ENCODE measurements at places on chromosomes 5 and 9. TPM values are rescaled to one million over a fixed set of nuclear protein-coding genes. Genes with fewer than 3 reads are reported as not detected.

ADRB2 gene
- 47.1 TPM for total RNA-seq

TMEM252 gene
- not detected for total RNA-seq

ENTPD8 gene
- not detected for total RNA-seq

GRCh38 chr5:104998169-104998568 lies 1435.6 kb upstream of the NUDT12 start:
- DNase-seq, result no peak

GRCh38 chr5:72248410-72248981 lies 71.5 kb downstream of the MRPS27 start:
- DNase-seq, result no peak

DNA sequence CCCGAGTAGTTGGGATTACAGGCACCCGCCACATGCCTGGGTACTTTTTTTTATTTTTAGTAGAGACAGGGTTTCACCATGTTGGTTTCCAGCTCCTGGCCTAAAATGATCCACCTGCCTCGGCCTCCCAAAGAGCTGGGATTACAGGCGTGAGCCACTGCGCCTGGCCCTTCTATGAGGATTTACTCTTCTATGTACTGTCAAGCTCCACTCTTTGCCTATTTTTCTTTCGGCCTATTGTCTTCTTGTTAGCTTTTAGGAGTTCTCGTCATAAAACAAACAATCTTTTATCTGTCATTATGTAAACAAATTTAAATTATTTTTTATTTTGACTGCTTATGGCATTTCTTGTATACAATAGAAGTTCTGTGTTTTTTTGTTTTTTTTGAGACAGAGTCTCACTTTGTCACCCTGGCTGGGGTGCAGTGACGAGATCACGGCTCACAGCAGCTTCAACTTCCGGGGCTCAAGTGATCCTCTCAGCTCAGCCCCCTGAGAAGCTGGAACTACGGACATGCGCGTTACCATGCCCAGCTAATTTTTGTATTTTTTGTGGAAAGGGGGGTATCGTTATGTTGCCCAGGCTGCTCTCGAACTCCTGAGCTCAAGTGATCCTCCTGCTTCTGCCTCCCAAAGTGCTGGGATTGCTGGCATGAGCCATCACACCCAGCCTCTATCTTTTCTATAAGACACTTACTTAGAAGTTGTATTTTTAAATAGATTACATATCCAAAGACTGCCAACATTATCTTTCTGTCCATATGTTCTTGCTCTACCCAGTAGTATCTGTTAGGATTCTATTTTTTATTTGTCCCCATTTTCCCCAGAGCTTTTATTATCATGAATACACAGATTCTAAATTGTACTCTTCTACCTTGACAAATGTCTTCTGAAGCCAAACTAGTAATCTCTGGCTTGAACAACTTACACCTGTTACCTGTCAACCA lies 29.2 kb downstream of the CSNK1A1 start:
- no peak for DNase-seq

DNA sequence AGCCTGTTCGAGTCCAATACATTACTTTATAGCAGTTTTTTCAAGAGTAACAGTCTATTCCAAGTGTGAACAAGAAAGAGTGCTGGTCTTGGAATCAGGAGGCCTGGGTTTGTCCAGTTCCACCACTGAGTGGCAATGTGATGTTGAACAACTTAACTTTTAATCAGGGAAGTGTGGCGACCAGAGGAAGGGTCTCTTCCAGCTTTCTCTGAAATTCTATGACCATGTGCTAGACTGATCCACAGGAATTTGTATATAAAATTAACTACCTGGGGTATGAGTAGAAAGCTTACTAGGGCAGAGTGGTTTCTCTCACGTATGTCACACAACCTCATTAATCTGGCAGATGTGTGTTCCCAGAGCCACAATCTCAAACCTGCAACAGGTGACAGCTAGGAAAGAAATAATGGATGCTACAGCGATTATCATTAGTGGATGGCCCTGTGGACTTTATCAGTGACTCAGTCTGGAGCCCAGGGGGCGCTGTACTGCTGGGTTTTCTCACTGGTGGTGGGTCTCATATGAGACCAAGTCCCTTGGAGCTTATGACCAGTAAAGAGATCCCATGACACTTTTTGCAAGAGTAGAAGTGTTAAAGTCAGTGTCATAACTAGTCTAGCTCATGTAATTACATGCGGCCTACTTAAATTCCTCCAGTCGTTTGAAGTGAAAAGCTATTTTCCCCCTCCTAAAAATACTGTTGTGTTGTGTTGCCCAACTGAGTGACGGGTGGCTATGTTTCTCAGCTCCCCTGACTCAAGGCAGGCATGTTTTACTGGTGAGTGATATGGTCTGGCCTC lies 116.5 kb downstream of the GDNF start:
- no peak for DNase-seq

GRCh38 chr5:43049236-43049635 lies 9.1 kb upstream of the ANXA2R start:
- no peak for DNase-seq

DNA sequence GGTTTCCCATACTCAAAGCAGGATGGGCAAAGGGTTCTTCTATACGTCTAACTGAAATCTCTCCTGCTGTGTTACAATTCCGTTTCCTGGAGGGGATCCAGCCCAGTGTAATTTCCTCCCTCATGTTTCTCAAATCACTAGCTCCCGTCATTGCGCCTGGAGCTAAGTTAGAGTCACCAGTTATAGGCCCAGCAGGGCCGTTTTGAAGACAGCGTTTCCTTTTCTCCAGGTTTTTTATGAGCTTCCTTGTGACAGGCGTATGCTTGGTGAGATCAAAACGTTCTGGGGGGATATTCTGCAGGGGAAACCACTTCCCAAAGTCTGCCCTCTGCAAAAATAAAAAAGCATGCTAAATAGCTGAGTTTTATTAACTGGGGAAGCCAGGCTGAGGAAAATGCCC lies 53.0 kb upstream of the WWC1 start:
- no peak for DNase-seq

GRCh38 chr5:53643445-53643844 lies 83.0 kb downstream of the NDUFS4 start:
- no peak for DNase-seq

DNA sequence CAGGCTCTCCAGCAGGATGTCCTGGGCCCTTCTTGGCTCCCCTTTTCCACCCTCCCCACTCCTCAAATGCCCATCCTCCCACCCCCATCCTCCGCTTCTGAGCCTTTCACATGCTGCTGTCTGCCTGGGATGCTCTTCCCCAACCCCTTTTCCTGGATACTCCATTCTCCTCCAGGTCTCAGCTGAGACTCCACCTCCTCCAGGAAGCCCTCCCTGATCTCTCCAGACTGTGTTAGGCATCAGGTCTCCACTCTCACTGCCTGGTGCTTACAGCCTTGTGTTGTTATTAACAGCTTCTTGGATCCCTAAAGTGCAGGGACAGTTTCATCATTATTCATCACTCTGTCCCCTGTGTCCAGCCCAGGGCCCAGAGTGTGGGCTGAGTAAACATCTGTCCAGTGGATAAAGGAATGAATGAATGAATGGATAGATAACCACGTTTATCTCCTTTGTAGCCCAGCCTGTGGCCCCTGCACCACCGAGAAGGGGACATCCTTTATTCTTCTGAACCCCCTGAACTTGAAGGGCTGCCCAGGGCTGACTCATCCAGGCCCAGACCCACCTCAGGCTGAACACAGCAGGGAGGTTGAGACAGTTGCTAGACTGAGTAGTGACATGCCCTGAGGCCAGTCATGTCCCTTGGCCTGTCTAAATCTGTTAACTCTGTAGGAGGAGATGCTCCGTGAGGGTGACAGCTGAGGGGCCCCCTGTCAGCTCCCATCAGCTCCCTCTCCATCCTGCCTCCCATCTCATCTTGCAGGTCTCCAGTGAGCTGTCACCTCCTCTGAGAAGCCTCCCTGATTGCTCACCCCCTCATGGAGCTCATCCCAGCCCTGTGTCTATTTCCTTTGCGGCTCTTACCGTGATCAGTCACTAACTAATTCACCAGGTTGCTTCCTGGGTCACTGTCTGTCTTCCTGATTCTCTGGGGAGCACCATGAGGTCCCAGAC lies 14.6 kb upstream of the LAMC3 start:
- no peak for DNase-seq

- no peak for DNase-seq
Measured at GRCh38 chr5:160441311-160441781, 19.7 kb downstream of the PTTG1 start.

- no peak for DNase-seq
Measured at GRCh38 chr9:110180511-110181434, 27.2 kb downstream of the C9orf152 start.

DNA sequence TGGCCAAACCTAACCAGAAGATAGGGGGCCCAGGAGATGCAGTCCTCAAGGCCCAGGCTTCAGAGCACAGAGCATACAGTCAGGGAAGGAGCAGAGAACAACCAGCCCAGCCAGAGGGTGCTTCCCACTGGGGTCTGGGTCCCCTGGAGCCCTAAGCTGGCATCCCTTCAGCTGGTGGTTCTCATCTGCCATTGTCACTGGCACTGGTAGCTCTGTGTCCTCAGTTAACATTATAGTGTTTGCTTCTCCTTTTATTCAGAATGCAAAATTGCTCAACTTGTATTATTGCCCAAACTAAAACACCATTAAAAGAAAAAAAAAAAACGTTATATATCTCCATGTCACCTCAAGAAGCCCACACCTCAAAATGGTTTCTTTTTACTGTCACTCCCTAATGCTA lies 219.2 kb downstream of the ENC1 start:
- DNase-seq, result no peak

- no peak for DNase-seq
Measured at GRCh38 chr5:86864051-86864450, 246.3 kb downstream of the COX7C start.

- no peak for DNase-seq
Measured at GRCh38 chr5:9455826-9456434, 89.9 kb downstream of the SEMA5A start.

GRCh38 chr5:6551287-6551954 lies 81.4 kb downstream of the NSUN2 start:
- no peak for DNase-seq

DNA sequence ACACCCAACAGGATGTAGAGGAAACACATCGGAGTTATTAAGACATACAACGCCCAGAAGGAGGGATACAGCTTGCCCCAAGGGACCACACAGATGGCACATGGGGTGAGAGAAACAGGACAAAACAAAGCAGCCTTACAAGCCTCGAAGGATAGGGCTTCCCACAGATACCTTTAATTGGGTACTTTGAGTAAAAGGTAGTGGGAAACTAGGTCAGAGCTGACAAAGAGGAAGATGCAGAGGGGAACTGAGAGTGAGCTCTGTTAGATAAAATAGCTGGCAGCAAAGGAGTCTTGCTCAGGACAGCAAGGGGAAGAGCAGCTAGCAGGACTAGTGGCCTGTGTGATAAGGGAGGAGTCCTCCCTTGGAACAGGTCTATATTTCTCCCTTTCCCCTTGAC lies 48.2 kb downstream of the OTP start:
- no peak for DNase-seq

DNA sequence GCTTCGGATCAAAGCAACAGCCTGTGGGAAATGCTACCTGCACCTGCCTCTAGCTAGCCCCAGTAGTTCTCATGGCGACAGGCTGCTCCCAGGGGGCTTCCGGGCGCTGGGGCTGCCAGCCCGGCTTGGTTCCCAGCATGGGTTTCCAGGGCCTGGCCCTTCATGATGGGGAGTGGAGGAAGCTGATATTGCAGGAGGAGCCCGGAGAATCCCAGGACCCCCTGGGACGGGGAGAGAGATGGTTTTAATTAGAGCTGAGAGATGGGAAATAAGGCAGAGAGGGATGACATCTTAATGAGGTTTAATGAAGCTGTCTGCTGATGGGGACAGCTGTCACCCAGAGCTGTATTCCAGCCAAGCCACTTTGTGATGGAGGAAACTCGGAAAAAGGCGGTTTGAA lies 78.6 kb downstream of the CFAP77 start:
- DNase-seq, result no peak

- DNase-seq, result no peak
Measured at GRCh38 chr5:160287378-160288051, 24.8 kb downstream of the CCNJL start.

- DNase-seq, result no peak
Measured at GRCh38 chr9:15505921-15506320, 4.8 kb downstream of the PSIP1 start.

- DNase-seq, result no peak
Measured at GRCh38 chr5:80822640-80823039, 137.5 kb upstream of the RASGRF2 start.
